Dermis lymphatic vessel endothelial cell (primary cell): ENCODE measurements at places on chromosomes 2 and 18. TPM values are rescaled to one million over a fixed set of nuclear protein-coding genes. Genes with fewer than 3 reads are reported as not detected.

The FABP1 gene
- total RNA-seq = not detected in 2 replicates

The OTOS gene
- not detected in 2 replicates for total RNA-seq

The REEP1 gene
- 17.7 and 22.9 TPM in 2 replicates for total RNA-seq

The KATNAL2 gene
- total RNA-seq = 0.86 and 1.1 TPM in 2 replicates

The TEX44 gene
- total RNA-seq = not detected in 2 replicates

The COLEC12 gene
- total RNA-seq = 32.4 and 49.6 TPM in 2 replicates

The PAIP2B gene
- total RNA-seq = 1.1 and 2.0 TPM in 2 replicates

The UGT1A1 gene
- not detected in 2 replicates for total RNA-seq
